NCI-H187 treated with DMSO at 0.1 percent for 48 hours (cell line): ENCODE measurements at places on chromosomes 13 and 19.

- DNase-seq, result no peak
These were observed 145.8 kb upstream of the ZNF507 start for GRCh38 chr19:32199501-32200040.

GRCh38 chr13:106499113-106499512, 36.3 kb downstream of the EFNB2 start:
- no peak for DNase-seq

DNA sequence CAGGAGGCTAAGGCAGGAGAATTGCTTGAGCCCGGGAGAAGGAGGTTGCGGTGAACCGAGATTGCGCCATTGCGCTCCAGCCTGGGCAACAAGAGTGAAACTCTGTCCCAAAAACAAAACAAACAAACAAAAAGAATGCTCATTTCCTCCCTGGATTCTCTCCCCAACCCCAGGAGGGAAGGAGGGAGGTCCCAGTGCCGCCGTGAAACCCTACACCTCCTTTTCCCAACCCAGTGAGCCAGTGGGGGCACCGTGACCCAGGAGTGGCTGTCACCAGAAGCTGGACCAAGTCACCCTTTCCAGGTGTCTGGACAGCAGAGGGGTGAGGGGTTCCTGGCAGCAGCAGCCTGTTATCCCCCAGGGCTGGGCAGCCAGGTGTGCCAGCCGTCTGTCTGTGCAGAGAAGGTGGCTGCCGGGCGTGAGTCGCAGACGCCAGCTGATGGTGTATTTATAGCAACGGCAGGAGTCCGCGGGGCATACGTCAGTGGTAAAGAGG, 23.5 kb downstream of the NFIC start:
- no peak for DNase-seq

- DNase-seq, result no peak
These were observed 550 bp downstream of the CERS4 start for GRCh38 chr19:8209462-8210378.

DNA sequence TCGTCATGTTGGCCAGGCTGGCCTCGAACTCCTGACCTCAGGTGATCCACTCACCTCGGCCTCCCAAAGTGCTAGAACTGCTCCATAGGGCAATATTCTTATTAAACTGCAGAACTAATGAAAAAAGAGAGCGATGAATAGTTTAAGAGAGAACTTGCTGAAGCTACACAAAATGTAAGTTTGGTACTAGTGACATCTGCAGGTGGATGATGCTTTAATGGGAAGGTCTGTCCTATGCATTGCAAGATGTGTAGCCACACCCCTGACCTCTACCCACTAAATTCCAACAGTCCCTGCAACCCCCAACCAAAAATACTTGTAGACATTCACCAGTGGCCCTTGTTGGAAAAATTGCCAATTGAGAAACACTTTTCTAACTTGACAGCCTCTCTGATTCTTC, 117.8 kb downstream of the NALCN start:
- DNase-seq, result no peak

GRCh38 chr13:114001331-114002008, 27.6 kb upstream of the C13orf46 start:
- DNase-seq, result no peak

DNA sequence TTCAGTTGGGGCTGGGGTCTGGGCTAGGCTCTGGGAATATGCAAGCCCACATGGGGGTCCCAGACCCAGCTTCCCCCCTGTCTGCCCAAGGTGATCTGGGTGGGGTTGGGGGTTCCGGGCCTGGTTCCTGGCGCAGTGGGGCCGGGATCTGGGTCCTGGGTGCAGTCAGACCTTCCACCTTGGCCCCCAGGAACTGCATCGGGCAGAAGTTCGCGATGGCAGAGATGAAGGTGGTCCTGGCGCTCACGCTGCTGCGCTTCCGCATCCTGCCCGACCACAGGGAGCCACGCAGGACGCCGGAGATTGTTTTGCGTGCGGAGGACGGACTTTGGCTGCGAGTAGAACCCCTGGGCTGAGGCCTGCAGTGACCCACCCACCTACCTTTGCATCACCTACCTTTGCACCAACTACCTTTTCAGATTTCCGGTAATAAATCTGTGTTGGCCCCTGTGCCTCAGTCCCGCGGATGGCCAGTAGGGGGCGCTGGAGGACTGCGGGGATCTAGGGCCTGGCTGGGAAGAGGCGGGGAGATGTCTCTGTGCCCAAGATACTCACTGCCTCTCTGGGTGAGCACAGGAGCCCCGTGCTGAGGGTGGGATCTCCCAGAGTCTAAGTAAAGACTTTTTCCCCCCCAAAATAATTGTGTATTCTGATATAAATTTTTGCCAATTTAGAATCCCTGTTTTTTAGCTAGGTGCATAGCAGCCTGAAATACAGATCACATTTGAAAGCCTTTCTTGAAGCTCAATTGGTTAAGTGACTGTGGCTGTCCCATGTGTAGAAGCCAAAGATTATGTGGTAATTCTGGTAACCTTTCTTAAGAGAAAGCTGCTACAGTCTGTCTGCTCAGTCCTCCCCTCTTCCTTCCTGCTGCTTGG, 11.5 kb upstream of the CYP4F3 start:
- DNase-seq, result no peak

DNA sequence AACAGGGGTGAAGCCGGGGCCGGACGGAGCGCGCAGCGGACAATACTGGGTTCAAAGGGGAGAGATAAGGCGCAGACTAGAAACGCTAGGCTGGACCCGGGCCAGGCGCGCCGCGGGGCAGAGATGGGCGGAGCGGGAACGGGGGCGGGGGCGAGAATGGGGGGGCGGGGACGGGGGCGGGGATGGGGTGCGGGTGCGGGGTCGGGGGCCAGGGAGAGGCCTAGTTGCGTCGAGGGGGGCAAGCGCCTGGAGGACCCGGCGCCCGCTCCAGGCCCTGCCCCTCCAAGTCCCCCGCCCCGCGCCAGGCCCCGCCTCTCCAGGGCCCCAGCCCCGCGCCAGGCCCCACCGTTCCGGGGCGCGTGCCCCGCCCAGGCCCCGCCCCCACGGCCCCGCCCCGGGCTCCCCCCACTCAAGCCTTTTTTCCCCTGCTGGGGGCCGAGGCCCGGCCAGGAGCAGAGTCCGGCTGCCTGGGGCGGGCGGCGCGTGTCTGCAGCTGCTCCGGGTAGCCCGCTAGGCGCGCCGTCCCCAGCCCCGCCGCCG, at the start of gene CERS4:
CERS4 (plus strand) TSS at position 449 of the 540 bp plus-strand sequence. CDS start 41,707 bp downstream, outside the sequence.
- DNase-seq, result no peak

DNA sequence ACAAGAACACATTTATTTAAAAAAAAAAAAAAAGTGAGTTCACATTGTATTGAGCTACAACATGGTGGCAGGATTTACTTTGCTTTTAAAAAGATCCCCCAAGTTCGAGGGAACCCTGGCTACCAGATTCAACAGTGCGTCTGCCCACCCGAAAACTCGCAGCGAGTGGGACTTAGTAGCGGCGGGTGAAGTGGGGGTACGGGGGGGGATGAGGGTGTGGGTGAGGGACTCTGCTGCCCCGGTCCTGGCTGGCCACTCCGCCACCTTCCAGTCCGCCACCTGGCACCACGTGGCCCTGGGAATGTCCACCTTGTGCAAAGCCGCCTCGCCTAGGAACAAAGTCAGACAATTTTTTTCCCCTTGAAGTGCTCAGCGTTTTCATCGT, 19.3 kb upstream of the TINCR start:
- DNase-seq, result no peak

DNA sequence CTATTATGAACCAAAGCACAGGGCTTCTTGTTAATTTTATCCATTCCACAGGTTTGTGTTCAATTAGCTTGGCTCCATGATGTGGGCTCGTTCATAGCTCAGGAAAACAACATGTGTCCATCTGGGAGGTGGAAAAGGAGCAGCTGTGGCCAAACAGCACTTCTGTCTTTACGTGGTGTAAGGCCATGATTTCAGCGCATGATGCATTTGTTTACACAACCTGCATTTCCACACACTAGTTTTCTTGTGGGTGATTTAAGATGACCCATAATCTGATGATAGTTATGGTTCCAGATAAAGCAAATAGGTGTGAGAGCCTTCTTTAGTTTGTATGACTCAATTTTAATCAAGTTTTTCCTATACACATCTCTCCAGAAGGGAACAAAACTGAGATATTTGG, 101.7 kb downstream of the TNFRSF19 start:
- DNase-seq, result no peak

DNA sequence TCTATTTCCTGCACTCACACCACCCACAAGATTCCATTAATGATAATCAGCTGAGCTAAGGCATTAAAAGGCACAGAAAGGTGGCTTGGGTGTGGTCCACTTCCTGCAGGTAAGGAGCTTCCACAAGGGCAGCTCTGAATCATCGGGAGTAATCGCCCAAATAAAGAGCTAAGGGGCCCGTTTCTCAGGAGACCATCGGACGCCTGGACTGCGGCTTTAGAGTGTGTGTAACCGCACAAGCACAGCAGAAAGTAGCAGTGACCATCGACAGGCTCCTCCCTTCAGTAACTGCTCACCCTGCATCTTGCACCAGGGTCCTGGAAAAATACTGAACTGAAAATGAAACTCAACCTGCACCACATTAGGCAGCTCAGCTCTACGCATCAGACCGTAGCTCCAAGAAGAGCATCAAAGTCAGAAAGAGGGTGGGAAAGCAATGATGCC, 6.0 kb downstream of the STK24 start:
- DNase-seq, result no peak

- DNase-seq, result no peak
These were observed 10.8 kb downstream of the OR7D2 start for GRCh38 chr19:9189535-9189934.

DNA sequence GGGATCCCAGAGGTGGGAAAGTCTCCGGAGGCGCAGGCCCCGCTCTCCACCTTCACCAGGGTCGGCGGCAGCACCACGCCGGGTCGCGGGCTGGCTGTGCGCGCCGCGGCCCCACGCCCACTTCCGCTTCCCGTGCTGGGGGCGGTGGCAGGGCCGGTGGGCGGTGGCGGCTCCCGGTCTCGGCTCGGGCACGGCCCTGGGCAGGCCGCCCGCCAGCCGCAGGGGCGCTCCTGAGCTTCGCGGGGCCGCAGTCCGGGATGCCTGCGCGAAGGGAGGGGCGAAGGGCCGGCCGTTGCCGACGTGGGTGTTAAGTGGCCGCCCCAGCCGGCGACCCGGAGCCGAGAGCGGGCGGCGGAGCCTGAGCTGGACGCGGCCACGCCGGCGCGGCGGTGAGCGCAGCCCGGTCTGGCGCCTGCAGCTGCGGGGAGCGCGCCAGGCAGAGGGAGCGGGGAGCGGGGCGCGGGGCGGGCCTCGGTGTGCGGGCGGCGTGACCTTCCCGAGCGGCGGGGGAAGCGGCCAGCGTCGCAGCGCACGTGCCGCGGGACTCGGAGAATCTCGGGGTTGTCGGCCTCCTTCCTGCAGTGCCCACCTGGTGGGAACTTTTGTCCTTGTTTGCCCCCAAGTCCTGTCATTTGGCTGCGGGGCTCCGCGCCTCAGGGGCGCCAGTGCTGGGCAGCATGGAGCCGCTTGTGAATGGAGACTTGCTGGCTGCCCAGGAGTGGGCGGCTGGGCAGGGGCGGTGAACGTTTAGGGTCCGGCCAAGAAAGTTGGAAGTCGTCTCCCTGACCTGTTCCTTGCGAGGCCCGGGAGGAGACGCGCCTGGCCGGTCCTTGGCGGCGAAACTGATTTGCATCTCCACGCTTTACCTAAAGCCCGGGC, at the start of gene SLC25A15:
SLC25A15 (plus strand) TSS at position 337 of the 879 bp plus-strand sequence. CDS start 3,616 bp downstream, outside the sequence.
- DNase-seq, result no peak

DNA sequence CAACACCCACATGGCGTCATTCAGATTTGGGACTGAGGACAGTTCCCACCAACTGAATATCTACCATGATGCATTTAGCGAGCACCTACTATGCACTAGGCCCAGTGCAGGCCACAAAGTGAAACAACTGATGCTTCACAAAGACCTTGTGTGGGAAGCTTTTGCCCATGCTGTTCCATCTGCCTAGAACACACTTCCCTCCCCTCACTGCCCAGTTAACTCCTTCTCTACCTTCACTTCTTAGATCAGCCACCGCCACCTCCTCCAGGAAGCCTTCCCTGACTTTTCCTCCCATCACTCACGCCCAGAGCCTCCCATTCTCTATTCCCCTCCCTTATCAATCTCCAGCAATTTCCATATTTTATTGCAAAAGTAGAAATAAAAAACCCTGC, 25.7 kb downstream of the PTPRS start:
- DNase-seq, result no peak

- DNase-seq, result no peak
These were observed 505.6 kb downstream of the KCTD12 start for GRCh38 chr13:76380446-76381065.

GRCh38 chr19:5154799-5155426, 185.7 kb downstream of the PTPRS start:
- DNase-seq, result no peak

GRCh38 chr19:55346725-55347441, 7.2 kb downstream of the KMT5C start:
- DNase-seq, result no peak

DNA sequence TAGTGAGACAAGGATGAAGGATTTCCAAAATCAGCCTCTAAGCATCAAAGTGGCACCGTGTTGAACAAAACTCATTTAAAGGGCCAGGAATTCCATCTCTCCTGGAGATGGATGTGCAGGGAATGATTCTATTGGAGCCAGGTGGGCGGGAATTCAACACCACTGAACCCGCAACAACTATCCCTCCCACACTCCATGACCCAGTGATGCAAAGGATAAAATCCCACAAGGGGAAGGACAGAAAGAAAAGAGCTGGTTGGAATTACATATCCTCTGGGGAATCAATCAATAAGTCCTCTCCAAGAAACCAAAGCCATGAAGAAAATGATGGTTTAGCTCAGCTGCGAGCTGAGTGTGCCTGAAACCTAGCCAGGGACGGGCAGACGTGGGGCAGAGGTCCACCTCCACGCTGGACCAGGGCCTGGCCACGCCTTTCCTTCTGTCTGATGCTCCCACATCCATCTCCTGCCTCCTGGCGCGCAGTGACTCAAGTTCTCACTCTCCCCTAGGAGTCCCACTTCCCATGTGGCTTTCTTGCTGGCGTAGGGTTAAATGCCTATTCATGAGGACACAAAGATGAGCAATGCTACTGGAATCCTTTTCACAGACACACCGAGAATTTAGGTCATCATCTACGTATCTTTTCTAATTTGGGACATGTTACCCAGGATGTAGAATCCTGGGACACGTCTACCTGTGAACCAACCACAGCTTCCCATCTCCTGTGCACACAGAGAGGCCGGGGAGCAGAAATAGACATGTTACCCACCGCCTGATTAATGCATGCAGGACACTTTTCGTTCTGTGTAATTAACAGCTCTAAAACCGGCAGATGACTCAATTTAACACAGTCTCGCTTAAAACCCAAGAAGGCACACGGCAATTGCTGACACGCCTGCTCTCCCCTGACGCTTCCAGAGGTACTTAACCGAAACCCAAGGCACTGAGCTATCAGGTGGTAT, 48.6 kb downstream of the PEPD start:
- no peak for DNase-seq

- DNase-seq, result no peak
These were observed 3.1 kb downstream of the AKAP11 start for GRCh38 chr13:42275098-42275471.

DNA sequence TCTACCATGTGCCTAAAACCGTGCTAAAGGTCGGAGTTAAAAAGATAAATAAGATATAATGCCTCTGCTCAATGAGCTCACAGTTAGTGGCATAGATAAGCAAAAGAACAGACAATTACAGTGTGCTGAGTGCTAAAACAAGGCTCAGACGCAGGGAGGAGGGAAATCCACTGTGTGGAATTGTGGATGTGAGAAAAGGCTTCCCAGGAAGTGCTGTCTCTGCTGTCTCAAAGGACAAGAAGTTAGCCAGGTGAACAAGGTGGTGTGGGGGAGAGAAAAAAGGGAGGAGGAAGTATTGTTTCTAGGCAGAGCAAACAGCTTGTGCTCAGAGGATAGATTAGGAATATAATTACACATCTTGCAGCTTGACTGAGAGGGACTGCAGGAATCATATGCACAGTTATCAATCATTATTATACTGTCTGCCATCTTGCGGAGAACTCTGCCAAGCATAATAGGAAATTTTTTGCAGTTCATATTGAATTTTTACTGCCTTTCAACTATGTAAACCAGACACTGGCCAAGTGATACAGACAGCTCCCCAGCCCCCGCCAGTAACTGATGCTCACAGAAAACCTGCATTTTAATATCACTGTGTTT, 9.3 kb downstream of the C13orf42 start:
- no peak for DNase-seq
